Endothelial cell (in vitro differentiated cells): ENCODE measurements at places on chromosomes 13 and 19. TPM values are rescaled to one million over a fixed set of nuclear protein-coding genes. Genes with fewer than 3 reads are reported as not detected.
A peak's percentile ranks its signal among the peaks of the same experiment; 100 is the strongest.

DNA sequence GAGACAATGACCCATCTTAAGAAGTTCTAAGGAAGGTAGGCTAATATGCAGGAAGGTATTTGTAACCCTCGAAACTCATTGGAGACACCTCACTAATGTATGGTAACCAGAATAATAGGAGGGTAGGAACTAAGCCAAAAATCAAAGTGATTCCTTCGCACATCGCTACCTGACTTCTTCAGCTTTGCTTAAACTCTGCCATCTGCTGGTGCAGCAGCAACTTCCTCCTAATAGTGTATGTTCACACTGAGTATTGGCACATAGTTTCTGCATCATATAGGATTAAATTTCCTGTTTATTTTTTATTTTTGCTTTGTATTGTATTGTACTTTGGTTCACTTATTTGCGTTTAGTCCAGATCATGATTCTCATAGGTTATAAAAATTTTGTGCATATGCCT lies 676.2 kb downstream of the GPC5 start:
- peak; percentile 14 for DNase-seq
- no peak overlapping the region for H3K4me3 ChIP-seq
- peaks cover 2% of the 10 kb centered on the region for H3K27me3 ChIP-seq
- H3K36me3 ChIP-seq = no peaks in the 10 kb centered on the region
- H3K4me1 ChIP-seq = no peaks in the 10 kb centered on the region

The PLIN5 gene
- 0.64 TPM for total RNA-seq

DNA sequence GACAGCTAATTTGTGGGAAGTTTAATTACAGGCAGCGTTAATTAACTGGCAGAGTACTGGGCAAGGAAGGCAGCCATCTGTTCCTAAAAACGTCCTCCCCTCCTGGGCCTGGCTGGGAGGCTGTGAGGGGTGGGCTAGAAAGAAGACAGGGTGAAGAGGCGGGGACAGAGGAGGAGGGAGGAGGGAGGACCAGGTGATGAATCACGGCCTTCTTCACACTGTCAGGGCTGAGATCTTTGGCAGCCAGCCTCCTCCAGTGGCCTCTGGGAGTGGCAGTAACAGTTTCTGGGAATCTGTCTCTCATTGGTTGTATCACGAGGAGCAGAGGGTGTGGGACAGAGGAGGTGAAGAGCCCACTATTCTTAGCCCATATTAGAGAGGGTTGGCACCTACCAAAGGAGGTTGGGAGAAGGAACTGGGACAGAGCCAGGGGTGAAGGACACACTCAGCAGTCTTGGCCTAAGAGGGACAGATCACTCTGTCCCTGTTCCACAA lies 9.6 kb upstream of the ZNRF4 start:
- no peak overlapping the region for H3K27ac ChIP-seq
- no peaks in the 10 kb centered on the region for H3K36me3 ChIP-seq
- no peak for DNase-seq
- H3K27me3 ChIP-seq = peaks cover 5% of the 10 kb centered on the region

DNA sequence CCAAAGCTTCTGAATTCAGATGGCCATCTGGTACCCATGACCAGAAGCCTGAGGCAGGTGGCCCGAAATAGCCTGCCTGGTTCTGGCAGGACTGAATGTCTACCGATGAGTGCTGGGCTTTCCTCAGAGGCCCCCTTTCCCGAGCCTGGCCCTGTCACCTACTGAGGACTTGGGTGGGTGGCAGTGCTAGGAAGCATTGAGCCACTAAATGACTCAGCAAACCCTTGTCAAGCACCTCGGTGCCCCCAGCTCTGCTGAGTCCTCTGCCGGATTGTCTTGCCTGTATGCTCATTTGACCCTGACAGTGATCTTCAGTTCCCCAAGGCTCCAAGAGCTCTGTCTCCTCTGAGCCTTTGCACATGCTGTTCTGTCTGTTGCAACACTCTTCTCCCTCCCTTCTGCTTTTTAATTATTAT lies 17.9 kb downstream of the PPP1R37 start:
- no peak overlapping the region for H3K4me3 ChIP-seq
- no peak overlapping the region for H3K27ac ChIP-seq
- H3K4me1 ChIP-seq = peaks cover 2% of the 10 kb centered on the region

The VSTM2B gene
- total RNA-seq = 0.18 TPM
